Lung (tissue), 17 donors: ENCODE measurements at places on chromosomes 13 and 19. TPM values are rescaled to one million over a fixed set of nuclear protein-coding genes. Genes with fewer than 3 reads are reported as not detected.

The ARGLU1 gene
- 58.8 TPM for polyA plus RNA-seq

The ADPRHL1 gene
- polyA plus RNA-seq = 1.2 TPM

DNA sequence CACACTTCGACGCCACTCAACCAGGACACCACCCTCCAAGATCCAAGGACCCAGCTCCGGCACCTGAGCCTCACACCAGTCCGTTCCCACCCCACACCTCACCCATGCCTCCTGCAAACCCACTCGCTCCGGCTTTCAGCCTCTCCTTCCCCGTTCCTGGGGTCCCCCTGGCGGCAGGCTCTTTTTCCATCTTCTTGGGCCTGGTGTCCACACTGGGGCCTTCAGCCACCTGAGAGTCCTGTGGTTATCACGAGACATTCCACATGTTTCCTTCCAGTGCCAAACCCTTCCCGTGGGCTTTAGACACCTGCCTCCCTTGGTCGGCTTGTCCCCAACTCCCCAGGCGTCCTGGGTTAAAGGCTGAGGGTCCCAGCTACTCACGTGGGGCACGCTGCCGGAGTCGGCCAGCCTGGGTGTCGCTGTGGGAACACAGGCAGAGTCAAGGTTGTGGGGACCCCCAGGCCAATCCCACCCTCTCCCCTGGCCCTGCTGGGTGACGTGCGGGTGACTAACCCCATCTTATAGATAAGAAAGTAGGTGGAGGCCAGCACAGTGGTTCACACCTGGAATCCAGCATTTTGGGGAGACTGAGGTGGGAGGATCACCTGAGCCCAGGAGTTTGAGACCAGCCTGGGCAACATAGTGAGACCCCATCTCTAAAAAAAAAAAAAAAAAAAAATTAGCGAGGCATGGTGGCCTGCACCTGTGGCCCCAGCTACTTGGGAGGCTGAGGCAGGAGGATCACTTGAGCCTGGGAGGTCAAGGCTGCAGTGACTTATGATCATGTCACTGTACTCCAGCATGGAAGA lies 1.9 kb downstream of the JSRP1 start:
- peak; percentile 55 for DNase-seq

- DNase-seq = peak; percentile 45
Measured at GRCh38 chr13:97435794-97436193, 1.8 kb downstream of the RAP2A start.

DNA sequence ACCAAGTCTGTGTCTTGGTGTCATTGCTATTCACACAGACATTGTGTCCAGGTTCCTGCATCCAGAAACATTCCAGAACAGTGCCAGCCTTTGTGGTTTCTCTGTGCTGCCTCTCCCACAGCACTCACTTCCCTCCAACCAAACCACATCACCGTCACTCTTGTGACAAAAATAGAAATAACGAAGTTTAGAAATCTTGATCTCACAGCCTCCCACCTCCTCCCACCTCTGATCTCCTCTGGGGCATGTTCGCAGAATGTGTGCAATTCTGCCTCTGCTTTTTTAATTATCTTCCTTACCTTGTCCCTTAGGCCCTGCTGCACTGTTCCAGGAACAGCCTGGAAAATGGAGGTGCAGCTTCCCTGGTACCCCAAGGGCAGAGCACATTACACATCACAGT lies 8.7 kb upstream of the SERPINE3 start:
- DNase-seq = no peak

- DNase-seq = no peak
Measured at GRCh38 chr13:80664950-80665349, 324.0 kb upstream of the SPRY2 start.

GRCh38 chr13:50437252-50437651 lies 406.2 kb downstream of the DLEU7 start:
- DNase-seq = peak; percentile 48

DNA sequence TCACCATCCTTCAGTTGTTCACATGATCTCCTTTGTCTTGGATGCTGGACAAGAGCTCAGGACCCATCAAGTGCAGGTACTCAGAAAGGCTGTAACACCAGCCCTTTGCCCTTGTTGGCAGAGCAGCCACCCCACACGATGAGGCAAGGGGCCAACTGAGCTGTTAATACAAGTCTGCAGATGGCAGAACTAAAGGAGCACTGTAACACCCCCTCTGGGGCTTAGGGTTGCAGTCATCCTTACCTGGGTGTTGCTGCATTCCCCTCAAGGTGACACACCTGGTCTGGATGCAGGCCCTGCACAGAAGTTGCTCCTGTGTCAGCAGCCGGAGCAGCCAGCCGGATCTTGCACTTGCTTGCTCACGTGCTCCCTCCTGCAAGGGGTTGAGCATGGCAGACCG lies 52.0 kb downstream of the STARD13 start:
- DNase-seq = no peak

- no peak for DNase-seq
Measured at GRCh38 chr19:43675269-43675879, 5.4 kb upstream of the PLAUR start.

- peak; percentile 43 for DNase-seq
Measured at GRCh38 chr13:113863524-113864272, at the start of gene GAS6. Gene GAS6, minus strand, starts transcription at chr13:113864076. Its CDS starts 156 bp downstream, at chr13:113863920.

- peak; percentile 86 for DNase-seq
Measured at GRCh38 chr19:31350033-31350692, 927 bp upstream of the TSHZ3 start.

- DNase-seq = no peak
Measured at GRCh38 chr19:48628486-48629296, 8.5 kb downstream of the DBP start.
